ENCODE measurements at places on chromosomes 5 and 9. TPM values are rescaled to one million over a fixed set of nuclear protein-coding genes. Genes with fewer than 3 reads are reported as not detected.

DNA sequence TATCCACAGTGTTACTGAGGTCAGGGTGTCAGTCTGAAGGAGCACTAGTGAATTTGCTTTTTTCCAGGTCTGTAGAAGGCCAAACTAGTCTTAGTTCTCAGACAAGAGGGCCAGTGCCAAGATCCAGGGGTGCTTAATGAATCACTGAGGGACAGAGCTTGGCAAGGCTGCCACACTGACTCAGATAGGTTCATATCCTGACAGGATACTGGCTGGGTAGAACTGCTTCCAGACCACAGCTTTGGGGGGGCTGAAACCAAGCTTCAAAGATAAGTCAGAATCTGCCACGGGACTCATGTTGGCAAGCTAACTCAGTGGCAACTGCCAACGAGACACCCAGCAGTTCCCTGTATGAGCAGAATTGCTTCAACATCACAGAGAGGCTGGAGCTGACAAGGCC is 1125.4 kb downstream of the EFNA5 start:
- no peak overlapping the region for H3K4me3 ChIP-seq
- no peaks in the 10 kb centered on the region for H3K4me1 ChIP-seq
- DNase-seq, result no peak
- no peaks in the 10 kb centered on the region for H3K36me3 ChIP-seq
- H3K27ac ChIP-seq, result no peak overlapping the region

GRCh38 chr5:53423724-53424123 is 56.7 kb upstream of the FST start:
- H3K36me3 ChIP-seq, result no peaks in the 10 kb centered on the region
- peaks cover 15% of the 10 kb centered on the region for H3K4me1 ChIP-seq
- no peak overlapping the region for H3K4me3 ChIP-seq
- no peak for DNase-seq
- no peak overlapping the region for H3K27ac ChIP-seq

DNA sequence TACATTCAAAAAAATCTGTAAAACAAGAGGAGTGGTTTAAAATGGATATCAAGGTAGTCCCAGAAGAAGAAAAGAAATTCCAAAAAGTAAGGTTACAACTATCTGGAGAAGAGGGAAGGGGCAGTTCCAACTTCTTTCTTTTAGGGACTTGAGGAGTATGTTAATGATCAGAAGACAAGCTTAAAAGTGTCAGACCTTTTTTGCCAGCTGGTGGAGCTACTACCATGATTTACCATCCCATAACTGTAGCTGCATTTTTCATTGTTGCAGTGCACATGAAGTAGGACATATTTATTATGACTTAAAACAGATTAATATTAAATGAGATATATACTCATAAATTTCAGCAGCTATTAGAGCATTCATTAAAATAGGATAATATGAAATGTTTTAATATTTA is 158.5 kb upstream of the RGS7BP start:
- peaks cover 14% of the 10 kb centered on the region for H3K4me1 ChIP-seq
- no peak for DNase-seq
- no peaks in the 10 kb centered on the region for H3K27me3 ChIP-seq

DNA sequence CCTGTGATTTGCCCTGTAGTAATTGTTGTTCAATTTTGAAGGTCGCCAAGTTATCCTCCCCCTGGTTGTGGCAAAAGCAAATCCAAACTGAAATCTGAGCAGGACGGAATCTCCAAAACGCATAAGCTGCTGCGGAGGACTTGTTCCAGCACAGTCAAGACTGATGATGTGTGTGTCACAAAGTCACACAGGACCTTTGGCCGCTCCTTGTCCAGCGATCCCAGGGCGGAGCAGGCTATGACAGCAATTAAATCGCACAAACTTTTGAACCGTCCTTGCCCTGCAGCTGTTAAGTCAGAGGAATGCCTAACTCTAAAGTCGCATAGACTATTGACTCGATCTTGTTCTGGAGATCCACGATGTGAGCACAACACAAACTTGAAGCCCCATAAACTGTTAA is 128.4 kb downstream of the PARP8 start:
- H3K27me3 ChIP-seq, result no peaks in the 10 kb centered on the region
- no peak overlapping the region for H3K4me3 ChIP-seq
- no peaks in the 10 kb centered on the region for H3K4me1 ChIP-seq
- H3K27ac ChIP-seq, result no peak overlapping the region
- DNase-seq, result no peak

- H3K4me3 ChIP-seq, result peak overlapping the region; percentile 82
- H3K36me3 ChIP-seq, result no peaks in the 10 kb centered on the region
- peak overlapping the region; percentile 94 for H3K27ac ChIP-seq
- peaks cover 30% of the 10 kb centered on the region for H3K4me1 ChIP-seq
Measured at GRCh38 chr5:42950456-42951292, 89.4 kb downstream of the ANXA2R start.

DNA sequence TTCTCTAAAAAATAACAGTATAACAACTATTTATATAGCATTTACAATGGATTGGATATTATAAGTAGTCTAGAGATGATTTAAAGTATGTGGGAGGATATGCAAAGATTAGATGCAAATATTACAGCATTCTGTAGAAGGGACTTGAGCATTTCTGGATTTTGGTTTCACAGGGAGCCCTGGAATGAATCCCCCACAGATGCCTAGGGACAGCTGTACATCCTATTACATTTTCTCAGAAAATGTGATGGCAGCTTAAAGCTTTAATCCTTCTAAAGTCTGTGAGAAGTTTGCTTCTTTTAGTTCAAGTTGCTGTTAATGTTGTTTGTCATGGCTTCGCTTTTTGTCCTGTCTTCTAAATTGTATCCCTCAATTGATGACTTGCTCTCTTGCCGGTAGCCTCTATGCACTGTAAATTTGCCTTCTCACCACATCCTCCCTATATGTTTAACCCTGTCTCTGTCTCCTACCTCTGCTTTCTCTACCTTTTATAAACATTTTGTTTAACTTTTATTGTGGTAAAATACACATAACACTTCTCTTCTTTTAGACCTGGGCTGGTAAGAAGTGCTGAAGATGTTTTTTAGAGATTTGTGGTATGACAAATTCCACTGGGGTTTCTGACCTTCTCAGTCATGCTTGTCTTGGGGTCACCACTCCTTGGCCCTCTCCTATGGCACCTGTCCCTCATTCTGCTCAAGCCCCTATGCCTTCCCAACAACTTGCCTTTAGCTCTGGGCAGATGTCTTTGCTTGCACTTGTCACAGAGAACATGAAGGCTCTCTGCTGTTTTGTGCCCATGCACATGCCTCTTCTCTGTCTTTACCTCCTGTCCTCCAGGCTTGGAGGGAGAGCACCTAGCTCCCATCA is 37.9 kb downstream of the LNPEP start:
- H3K4me3 ChIP-seq, result no peak overlapping the region
- H3K27me3 ChIP-seq, result no peaks in the 10 kb centered on the region
- no peaks in the 10 kb centered on the region for H3K36me3 ChIP-seq
- peaks cover 34% of the 10 kb centered on the region for H3K4me1 ChIP-seq
- H3K27ac ChIP-seq, result no peak overlapping the region

DNA sequence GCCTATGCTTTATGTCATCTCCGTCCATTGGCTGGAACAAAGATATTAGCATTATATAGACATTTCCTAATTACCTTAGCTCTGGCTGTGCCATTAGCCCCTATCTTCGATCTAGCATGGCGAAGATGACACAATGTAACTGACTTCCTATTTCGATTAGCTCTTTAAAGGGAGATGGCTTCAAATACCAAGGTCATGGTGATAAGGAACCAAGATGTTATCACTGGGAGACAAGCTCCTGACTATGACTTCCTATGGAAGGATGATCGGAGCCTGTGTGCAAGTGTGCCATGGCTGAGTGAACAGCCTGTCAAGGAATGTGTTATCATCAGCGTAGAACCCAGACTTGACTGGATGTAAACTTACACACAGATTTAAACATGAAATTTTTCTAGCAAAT is 602.1 kb downstream of the PSAT1 start:
- H3K27ac ChIP-seq, result no peak overlapping the region
- H3K4me1 ChIP-seq, result no peaks in the 10 kb centered on the region
- no peaks in the 10 kb centered on the region for H3K36me3 ChIP-seq
- no peaks in the 10 kb centered on the region for H3K27me3 ChIP-seq
- no peak overlapping the region for H3K4me3 ChIP-seq
- no peak for DNase-seq

- no peak for DNase-seq
- H3K27ac ChIP-seq, result peak overlapping the region; percentile 96
- H3K36me3 ChIP-seq, result no peaks in the 10 kb centered on the region
Measured at GRCh38 chr9:120928483-120929228, 2.1 kb upstream of the TRAF1 start.

- H3K27ac ChIP-seq, result no peak overlapping the region
- no peaks in the 10 kb centered on the region for H3K27me3 ChIP-seq
- DNase-seq, result no peak
- H3K4me1 ChIP-seq, result peaks cover 58% of the 10 kb centered on the region
- no peak overlapping the region for H3K4me3 ChIP-seq
- no peaks in the 10 kb centered on the region for H3K36me3 ChIP-seq
Measured at GRCh38 chr9:110886832-110887231, 151.4 kb downstream of the LPAR1 start.

DNA sequence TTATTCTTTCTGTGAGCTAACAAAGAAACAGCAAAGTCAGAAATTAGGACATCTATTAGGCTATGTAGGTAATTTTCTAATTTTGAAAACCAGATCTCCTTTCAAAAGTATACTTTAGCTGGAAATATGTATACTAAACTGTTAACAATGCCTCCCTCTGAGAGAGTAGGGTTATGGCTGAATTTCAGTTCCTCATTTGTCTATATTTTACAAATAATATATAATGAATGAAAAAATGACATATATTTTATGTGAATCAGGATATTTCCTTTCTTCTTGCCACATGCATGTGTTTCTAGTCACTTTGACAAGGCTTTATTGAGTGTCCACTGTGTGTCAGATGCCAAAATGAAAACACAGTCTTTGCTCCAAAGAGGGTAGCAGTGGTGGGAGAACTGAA is 15.4 kb downstream of the HACD4 start:
- no peaks in the 10 kb centered on the region for H3K27me3 ChIP-seq
- peaks cover 12% of the 10 kb centered on the region for H3K4me1 ChIP-seq
- no peaks in the 10 kb centered on the region for H3K36me3 ChIP-seq

The COQ4 gene
- 28.7 TPM for total RNA-seq

The CDH18 gene
- not detected for total RNA-seq

The CDC14B gene
- 25.7 TPM for total RNA-seq
